ENCODE measurements at places on chromosomes 5 and 9. TPM values are rescaled to one million over a fixed set of nuclear protein-coding genes. Genes with fewer than 3 reads are reported as not detected.

- H3K27me3 ChIP-seq, result no peaks in the 10 kb centered on the region
- H3K36me3 ChIP-seq, result no peaks in the 10 kb centered on the region
- no peak overlapping the region for H3K4me3 ChIP-seq
- no peaks in the 10 kb centered on the region for H3K4me1 ChIP-seq
These were observed 62.8 kb upstream of the SUB1 start for GRCh38 chr5:32522429-32523143.

FLT4 gene
- total RNA-seq, result 3.4 TPM

DNA sequence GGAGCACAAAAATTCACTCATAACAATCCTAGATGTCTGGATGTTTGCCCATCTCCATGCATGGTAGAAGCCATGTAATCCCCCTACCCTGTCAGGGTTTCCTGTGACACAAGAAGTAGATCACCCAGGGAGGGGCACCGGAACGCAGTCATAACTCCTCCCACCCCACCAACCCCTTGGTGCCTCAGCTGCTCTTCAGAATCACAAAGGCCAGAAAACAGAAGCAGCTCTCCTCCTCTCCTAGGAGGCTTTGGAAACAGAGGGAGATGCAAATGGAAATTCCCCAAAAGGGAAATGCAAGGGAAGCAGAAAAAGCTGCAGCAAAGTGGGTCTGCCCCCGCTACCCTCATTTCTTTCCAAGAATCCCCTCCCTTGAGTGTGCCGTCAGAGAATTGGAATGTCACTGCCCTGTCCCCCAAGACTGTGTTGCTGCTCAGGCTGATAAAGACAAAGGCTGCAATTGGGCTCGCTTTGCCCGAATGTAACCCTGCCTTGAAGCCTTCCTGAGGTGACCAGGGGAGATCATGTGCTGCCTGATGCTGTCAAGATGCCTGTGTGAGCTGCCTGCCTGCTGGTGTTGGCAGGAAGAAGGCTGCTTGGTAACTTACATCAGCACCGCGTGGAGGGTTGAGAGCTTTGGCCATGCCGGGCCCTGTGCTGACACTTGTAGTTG is 65.5 kb upstream of the ABCA1 start:
- peaks cover 40% of the 10 kb centered on the region for H3K4me1 ChIP-seq
- H3K36me3 ChIP-seq, result no peaks in the 10 kb centered on the region
- H3K27ac ChIP-seq, result peak overlapping the region; percentile 95
- peaks cover 4% of the 10 kb centered on the region for H3K27me3 ChIP-seq
- DNase-seq, result no peak

CCNI2 gene
- 1.4 TPM for total RNA-seq

TMEM215 gene
- total RNA-seq, result 0.27 TPM

PRUNE2 gene
- 3.3 TPM for total RNA-seq

GRCh38 chr5:10622810-10623209 is 58.9 kb downstream of the ANKRD33B start:
- peaks cover 5% of the 10 kb centered on the region for H3K36me3 ChIP-seq
- no peak overlapping the region for H3K4me3 ChIP-seq
- no peak overlapping the region for H3K27ac ChIP-seq
- H3K27me3 ChIP-seq, result peaks cover 3% of the 10 kb centered on the region

DOK3 gene
- total RNA-seq, result 6.9 TPM

CDX1 gene
- total RNA-seq, result 5.0 TPM

DNA sequence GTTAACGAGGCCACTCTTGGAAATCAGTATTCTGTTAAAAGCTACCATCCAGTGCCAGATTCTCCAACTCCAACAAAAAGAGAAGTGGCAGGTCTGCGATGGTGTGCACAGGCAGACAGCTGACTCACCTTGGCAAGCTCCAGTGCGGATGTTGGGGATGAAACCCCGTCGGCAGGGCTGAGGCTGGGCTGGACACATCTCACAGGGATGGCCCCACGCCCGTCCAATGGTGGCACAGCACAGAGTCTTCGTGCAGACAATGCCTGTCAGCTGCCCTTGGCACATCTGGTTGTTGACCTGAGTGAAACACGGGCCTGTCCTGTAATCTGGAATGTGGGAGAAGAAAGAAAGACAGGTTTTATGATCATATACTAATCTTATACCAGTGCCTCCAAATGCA is 73.4 kb downstream of the FBN2 start:
- H3K4me1 ChIP-seq, result no peaks in the 10 kb centered on the region
- peaks cover 40% of the 10 kb centered on the region for H3K36me3 ChIP-seq
- no peak overlapping the region for H3K4me3 ChIP-seq
- no peak for DNase-seq
- H3K27me3 ChIP-seq, result no peaks in the 10 kb centered on the region
- H3K27ac ChIP-seq, result no peak overlapping the region

- DNase-seq, result no peak
- H3K27me3 ChIP-seq, result no peaks in the 10 kb centered on the region
- no peak overlapping the region for H3K4me3 ChIP-seq
- no peaks in the 10 kb centered on the region for H3K4me1 ChIP-seq
- no peak overlapping the region for H3K27ac ChIP-seq
- H3K36me3 ChIP-seq, result no peaks in the 10 kb centered on the region
These were observed 101.5 kb upstream of the ARRDC3 start for GRCh38 chr5:91484662-91485061.

DNA sequence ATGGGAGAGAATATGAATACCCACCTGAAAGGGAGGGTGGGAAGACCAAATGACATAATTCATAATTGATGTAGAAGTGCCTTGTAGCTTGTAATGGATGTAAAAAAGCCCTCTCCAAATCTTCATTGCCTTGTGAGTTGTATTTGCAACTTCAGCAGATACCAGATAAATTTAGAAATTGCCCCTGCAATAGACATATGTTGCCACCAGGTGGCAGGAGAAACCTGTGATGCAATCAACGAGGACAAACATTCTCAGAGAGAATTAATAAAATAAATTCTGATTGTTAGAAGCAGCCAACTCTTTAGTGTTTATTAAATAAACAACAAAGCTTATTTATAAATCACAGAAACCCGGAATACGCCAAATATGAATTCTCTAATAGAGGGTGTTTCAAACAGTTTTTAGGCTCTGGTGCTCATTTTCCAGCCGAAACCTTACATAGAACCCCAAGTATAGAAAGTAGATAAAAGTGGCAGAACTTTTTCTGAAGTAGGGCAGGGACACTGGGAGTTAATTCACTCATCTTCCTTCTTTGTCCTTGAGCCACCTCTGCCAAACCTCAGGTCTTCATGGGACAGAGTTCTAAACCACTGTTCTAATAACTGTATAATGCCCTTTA is 147.8 kb downstream of the TMEM38B start:
- no peak overlapping the region for H3K27ac ChIP-seq
- H3K4me1 ChIP-seq, result peaks cover 11% of the 10 kb centered on the region
- no peak overlapping the region for H3K4me3 ChIP-seq
- H3K27me3 ChIP-seq, result no peaks in the 10 kb centered on the region
- H3K36me3 ChIP-seq, result no peaks in the 10 kb centered on the region
- DNase-seq, result no peak

PCDHGA2 gene
- total RNA-seq, result 0.69 TPM
